ENCODE measurements at places on chromosomes 5 and 9. TPM values are rescaled to one million over a fixed set of nuclear protein-coding genes. Genes with fewer than 3 reads are reported as not detected.

The NSG2 gene
- not detected for total RNA-seq

The ZNF883 gene
- 0.94 TPM for total RNA-seq

The MEIKIN gene
- not detected for total RNA-seq

The PALM2AKAP2 gene
- total RNA-seq = 0.30 TPM

The IL13 gene
- not detected for total RNA-seq

The NR5A1 gene
- total RNA-seq = 0.09 TPM

The PGM5 gene
- total RNA-seq = not detected

The GARNL3 gene
- total RNA-seq = 2.6 TPM

The ACTL7A gene
- not detected for total RNA-seq

The STKLD1 gene
- 0.68 TPM for total RNA-seq

The PCDHGA9 gene
- 0.08 TPM for total RNA-seq

The LCN1 gene
- total RNA-seq = not detected

The CARTPT gene
- not detected for total RNA-seq

The CDC37L1 gene
- 11.5 TPM for total RNA-seq

The IFNA14 gene
- total RNA-seq = not detected

The CNTLN gene
- total RNA-seq = 5.7 TPM

The NR6A1 gene
- total RNA-seq = 1.7 TPM

The DRD1 gene
- total RNA-seq = 0.15 TPM

The ABO gene
- not detected for total RNA-seq

The ANKRD33B gene
- total RNA-seq = 10.9 TPM

The SLC36A2 gene
- not detected for total RNA-seq

The AK1 gene
- 83.4 TPM for total RNA-seq

All from A549 treated with GW870086 at 1 μM for 4 hours (cell line).